ENCODE measurements at places on chromosomes 3 and 15.

GRCh38 chr15:59296181-59296617 is 76.5 kb downstream of the MYO1E start:
- DNase-seq: peak; percentile 90

DNA sequence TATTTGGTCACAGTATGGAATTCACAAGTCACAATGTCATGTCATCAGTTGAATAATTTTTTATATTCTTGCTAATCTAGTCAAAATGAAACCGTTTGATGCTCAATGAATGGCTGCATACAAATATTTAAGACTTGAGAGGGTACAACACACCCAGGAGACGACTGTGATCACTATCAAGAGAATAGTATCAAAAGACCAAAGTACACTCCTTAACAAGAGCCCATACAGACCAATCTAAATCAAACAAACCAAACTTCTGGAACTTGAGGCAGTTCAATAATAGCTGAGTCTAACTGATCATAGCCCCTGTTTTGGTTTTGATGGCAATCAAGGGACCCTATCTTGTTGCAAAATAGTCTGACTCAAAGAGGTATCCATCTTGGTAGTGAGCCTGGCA is 265.1 kb downstream of the THSD4 start:
- no peak for DNase-seq

DNA sequence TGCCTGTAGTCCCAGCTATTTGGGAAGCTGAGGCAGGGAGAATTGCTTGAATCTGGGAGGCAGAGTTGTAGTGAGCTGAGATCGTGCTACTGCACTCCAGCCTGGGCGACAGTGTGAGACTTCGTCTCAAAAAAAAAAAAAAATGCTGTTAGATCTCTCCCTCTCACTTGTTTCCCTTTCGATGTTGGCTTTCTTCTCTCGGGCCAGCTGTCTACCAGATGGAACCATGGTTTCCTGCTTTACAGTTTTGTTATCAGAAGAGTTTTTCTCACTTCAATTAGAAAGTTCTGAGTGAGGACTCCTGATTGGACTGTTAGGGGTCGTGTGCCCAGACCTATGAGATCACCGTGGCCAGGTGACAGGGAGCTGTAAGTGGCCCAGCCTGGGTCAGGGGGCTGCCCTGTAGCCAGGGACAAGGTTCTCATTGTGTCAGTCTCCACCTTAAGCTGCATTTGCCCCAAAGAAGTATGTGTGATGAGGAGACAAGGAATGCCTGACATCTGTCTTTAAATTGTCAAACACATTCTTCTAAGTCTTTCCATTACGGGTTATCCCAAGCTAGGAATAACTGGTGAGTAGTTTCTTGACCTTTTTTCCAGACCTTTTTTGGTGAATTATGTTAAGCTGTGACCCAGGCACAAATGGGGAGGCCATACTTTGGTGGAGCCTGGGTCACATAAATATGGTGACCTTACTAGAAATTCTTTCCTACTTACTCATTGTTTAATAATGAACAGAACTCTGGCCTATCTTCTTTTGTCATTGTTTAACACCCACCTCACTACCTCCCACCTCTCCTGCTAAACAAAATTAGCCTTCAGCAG is 25.2 kb downstream of the SNAPC5 start:
- peak; percentile 61 for DNase-seq

GRCh38 chr3:128585189-128585588 is 65.4 kb downstream of the RPN1 start:
- DNase-seq: no peak

DNA sequence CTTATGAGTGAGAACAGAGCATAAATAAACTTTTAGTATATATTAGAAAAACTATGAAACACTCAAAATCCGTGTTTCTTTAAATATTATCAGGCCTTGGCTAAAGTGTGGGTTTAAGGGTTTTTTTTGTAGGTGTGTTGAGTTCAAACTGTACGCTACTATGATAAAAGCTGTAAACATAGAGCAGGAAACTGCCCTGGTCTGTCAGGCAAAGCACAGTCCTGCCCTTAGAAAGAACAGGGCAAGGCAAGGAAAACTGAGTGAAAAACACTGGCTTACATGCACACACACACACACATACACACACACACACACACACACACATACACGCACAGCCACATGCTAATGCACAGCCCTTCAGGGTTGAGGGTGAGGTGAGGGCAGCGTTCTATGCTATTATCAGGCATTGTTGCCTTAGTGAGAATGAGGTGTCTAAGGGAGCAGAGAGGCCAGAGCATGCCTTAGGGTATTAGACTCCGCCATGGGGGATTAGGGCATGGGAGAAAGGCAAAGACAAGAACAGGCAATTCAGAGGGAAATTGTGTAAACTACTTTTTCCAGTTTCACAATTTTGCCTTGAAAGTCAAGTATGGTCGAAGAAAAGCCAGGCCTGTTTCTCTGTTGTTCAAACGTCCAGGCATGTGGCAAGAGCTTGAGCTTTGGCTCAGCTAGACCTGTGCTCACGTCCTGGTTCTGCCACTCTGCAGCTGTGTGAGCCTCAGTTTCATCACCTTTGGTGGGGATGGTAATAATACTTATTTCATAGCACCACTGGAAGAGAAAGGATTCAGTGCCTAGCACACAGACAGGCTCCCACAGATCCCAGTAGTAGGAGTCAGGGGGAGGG is 36.3 kb upstream of the TPM1 start:
- no peak for DNase-seq

DNA sequence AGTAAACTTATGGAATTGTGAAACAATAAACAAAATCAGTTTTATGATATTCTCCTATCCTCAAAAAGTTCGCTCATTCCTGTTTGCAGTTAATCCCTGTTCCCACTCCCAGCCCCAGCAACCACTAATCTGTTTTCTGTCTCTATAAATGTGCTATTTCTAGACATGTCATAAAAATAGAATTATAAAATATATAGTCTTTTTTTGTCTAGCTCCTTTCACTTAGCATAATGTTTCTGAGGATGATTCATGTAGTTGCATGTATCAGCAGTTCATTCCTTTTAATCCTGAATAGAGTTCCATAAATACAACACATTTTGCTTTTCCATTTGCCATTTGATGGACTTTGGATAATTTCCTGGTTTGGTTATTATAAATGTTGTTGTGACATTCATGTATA is 140.0 kb downstream of the KCNAB1 start:
- DNase-seq: peak; percentile 9

DNA sequence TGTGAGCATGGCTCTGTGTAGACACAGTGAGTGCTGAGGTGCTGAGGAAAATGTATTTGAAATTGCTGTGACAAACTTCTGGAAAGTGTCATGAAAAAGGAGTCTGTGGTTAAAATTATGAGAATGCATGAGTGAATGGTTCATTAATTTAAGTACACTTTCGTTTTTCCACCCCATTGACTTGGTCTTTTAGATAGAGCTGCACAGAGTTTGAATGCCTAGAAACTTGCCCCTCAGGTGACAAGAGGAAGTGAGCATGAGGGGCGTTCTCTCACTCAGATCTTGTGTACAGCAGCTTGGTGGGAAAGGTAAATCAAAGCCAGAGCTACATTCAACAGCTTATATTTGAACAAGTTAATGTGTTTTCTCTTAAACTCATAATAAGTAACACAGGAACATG is 296.8 kb downstream of the WDR72 start:
- no peak for DNase-seq

GRCh38 chr3:71577011-71577410 is 6.5 kb downstream of the FOXP1 start:
- DNase-seq: no peak

DNA sequence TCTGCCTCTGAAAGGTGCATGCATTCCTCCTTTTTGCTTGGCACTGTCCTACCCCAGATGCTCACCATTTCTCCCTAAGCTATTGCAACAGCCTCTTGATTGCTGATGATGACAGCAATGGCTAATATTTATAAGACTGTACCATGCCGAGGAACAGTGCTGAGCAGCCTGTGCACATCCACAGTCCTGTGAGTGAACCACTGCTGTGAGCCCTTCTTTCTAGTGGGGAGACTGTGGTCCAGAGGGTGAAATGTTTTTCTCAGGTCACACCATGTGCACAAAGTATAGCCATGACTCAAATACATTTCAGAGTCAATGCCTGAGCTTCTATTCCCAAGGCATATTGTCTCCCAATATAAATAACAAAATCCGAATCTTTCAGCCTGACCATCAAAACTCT is 231.2 kb upstream of the LRTM1 start:
- DNase-seq: peak; percentile 78

- peak; percentile 64 for DNase-seq
These were observed 15.1 kb upstream of the PRICKLE2 start for GRCh38 chr3:64240396-64240795.

GRCh38 chr3:127722091-127722784 is 49.5 kb downstream of the ABTB1 start:
- DNase-seq: no peak

DNA sequence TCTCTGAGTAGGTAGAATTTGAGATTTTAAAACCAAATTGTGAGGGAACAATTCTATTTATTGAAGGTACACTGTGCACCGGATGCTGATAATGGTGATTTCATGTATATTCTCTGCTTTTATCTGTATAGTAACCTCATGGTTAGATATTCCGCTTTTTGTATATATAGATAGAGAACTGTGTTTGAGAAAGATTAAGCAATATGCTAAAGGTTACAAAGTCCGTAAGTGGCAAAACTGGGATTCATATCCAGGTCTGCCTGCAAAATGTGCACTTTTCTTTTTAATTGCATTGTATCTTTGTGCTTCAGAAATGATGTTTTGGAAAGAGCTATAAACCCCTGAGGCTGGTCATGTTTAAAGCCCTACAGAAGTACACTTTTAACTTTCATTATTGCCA is 635.4 kb upstream of the NECTIN3 start:
- DNase-seq: no peak

DNA sequence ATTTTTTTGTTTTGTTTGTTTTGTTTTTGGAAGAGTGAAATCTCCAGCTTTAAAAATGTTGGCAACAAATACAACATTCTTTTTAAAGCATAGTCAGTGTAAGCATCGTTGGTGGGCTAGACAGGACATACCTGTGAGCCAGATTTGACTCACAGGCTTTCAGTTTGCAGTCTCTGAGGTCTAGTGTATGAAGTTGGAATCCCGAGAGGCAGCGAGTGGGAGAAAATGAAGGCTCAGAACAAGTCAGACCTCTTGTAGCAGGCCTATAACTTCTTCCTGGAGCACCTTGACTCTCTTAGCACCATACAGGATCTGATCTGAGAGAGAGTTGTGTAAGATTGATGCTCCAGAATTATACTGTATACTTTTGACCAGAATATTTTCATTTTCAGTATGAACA is 60.2 kb downstream of the CNTN4 start:
- no peak for DNase-seq

DNA sequence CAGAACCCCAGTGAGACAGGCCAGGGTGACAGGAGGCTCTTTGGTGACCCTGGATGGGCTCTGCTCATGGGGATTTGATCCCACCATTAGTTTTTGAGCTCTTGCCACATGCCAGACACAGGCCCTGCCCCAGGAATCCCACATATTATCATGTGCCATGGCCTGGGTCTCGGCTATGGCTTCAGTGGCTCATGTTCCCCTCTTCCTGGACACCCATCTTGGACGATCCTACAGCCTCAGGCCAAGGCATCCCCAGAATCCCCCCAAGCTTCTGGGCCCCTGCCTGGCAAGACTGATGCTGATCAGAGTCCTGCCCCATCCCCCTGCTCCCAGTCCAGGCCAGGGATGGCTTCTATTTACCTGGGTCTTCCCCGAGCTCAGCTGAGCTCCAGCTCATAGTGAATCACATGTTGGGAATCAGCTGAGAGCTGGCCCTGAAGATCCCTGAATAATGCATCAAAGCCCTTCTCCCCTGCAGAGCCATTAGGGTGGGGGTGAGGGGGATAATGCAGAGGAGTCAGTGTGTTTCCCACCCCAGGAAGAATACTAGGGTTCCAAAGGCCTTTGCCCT is 50.9 kb upstream of the CHRNB4 start:
- DNase-seq: no peak

DNA sequence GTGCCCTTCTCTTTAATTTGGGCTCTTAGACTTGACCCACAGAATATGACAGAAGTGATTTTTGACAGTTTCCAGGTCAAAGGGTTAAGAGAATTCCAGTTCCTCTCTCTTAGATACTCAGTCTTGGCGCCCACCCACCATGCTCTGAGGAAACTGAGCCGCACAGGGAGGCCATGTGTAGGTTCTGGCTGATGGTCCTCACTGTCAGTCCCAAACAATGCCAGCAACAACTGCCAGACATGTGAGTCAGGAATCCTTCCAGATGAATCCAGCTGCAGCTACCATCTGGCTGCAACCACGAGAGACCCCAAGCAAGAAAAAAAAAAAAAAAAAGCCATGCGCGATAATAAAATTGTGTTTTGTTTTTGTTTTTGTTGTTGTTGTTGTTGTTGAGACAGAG is 326.6 kb downstream of the MAGI1 start:
- DNase-seq: no peak

- DNase-seq: no peak
These were observed 14.9 kb downstream of the XYLB start for GRCh38 chr3:38361496-38361895.

DNA sequence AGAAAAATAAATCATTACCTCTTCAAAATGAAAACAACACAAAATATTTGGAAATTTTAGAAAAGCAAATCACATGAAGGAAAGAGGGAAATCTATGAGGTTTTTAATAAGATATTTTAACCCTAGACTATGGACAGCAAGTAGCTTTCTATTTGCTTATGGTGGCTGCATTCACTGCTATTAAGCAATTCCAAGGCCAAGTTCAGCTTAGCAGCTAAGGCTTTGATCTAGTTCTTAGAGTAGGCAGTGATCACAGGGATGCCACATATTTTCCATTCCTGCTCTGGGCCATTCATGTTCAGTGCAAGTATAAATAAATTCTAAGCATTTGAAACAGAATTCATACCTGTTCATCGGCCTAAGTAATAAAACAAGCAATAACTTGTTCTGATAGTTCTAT is 235.3 kb downstream of the CDIN1 start:
- DNase-seq: peak; percentile 77

DNA sequence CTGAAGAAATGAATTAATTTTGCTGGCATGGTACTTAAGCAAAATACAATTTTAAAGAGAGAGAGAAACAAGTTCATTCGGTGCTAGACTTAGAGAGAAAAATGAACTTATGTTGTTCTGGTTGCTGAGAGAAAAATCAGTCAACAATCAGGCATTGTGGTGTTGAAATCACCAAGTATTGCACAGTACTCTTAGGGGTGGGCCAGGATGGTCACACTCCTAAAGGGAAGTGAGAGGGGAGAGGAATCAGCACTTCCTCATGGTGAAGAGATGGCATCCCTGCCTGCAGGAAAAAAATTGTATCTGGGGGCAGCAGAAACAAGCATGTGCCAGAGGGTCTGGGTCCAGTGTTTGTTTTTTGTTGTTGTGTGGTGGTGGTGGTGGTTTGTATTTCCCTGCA is 7.0 kb upstream of the DMXL2 start:
- peak; percentile 23 for DNase-seq

DNA sequence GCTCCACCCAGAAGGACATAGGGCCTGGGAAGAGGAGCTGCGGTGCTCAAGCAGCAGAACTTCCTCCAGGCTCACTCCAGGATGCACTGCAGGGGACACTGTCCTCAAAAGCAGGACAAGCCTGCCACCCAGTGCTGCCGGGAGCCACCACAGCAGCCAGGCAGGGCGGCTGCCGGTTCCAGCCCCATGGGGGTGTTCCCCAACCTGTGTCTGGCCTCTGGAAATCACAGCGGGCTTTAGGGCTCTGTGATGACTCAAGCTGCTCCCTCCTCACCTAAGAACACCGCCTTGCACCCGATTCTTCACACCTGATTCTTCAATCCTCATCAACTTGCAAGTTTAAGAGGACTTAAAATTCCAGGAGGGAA is 71.9 kb upstream of the SLC6A11 start:
- no peak for DNase-seq

GRCh38 chr3:481680-482079 is 285.1 kb downstream of the CHL1 start:
- DNase-seq: peak; percentile 11

Measured in choroid plexus epithelial cell (primary cell).